ENCODE measurements at places on chromosomes 1 and 21.

DNA sequence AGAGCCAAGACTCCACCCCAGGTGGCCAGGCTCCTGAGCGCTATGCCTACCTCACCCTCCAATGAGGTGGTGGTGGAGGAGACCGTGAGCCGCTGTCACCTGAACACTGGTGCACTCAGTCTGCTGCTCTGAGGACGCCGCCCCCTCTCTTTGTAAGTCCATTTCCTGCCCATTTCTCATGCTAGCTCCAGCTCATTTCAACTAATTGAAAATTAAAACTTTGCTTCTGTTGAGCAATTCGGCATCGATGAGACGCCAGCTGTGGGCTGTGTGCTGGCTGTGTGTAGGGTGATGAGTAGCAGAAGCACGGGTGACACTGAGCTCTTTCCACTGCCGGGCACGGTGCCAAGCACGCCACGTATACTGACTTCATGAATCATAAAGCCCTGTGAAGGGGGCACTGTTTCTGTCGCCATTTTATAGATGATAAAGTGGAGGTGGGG lies 11.2 kb downstream of the TNFRSF1B start:
- DNase-seq = peak; percentile 93

- no peak for DNase-seq
Observed at GRCh38 chr1:37325509-37326437, 148.6 kb upstream of the ZC3H12A start.

DNA sequence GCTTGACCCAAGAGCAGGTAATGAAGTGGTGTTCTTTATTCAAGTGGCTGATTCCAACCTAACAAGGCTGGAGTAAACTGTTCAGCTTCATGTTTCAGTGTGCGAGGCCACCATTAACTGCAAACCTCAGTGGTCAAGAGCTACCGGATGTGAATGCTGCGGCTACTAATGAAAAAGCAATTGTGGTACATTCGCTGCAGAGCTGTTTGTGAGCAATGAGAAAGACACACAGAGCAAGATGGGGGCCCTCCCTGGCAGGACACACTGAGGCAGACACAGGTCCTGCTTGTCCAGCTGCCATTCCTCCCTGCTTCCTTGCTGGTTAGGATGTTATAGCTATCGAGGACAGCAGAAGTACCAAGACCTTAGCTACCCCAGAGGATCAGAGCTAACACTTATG lies 26.1 kb downstream of the SYF2 start:
- DNase-seq = no peak

- DNase-seq = no peak
Observed at GRCh38 chr1:24803987-24804530, 58.8 kb downstream of the CLIC4 start.

DNA sequence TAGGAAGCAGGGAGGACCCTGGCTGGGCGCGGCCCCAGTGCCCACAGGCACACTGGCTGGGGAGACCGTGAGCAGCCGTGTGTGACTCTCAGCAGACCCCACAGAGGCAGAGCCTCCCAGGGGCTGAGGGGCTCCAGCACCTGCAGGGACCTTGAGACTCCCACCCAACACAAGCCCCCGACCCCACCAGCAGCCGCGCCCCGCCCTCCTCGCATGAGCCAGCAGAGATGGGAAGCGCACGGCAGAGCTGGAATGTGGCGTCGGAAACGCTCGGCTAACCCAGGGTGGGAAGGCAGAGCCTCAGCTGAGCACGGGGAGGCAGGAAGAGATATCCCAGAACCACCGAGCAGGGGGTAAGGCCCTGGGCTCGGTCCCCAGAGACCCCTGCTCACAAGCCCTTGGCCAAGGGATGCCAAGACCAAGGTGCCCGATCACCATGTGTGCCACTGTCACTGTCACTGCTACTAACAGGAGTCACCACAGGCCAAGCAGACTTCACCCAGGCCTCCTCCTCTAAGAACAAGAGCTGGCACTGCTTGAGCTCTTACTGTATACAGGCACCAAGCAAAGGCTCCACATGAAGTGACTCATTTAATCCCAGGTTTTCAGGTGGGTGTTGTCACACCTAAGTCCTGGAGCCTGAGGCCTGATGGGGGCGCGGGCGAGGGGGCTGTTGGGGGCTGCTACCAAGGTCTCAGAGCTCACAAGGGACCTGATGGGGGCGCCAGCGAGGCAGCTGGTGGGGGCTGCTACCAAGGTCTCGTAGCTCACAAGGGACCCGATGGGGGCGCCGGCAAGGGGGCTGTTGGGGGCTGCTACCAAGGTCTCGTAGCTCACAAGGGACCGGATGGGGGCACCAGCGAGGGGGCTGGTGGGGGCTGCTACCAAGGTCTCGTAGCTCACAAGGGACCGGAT lies 20.1 kb downstream of the MEGF6 start:
- DNase-seq = no peak

GRCh38 chr1:5951846-5952410 lies 40.3 kb downstream of the NPHP4 start:
- no peak for DNase-seq

- no peak for DNase-seq
Observed at GRCh38 chr1:205493241-205494085, 11.0 kb upstream of the CDK18 start.

GRCh38 chr1:209364716-209365115 lies 218.8 kb upstream of the CAMK1G start:
- DNase-seq = no peak

- no peak for DNase-seq
Observed at GRCh38 chr1:89743788-89744187, 77.0 kb upstream of the LRRC8D start.

- no peak for DNase-seq
Observed at GRCh38 chr1:18931730-18932129, 24.7 kb downstream of the IFFO2 start.

DNA sequence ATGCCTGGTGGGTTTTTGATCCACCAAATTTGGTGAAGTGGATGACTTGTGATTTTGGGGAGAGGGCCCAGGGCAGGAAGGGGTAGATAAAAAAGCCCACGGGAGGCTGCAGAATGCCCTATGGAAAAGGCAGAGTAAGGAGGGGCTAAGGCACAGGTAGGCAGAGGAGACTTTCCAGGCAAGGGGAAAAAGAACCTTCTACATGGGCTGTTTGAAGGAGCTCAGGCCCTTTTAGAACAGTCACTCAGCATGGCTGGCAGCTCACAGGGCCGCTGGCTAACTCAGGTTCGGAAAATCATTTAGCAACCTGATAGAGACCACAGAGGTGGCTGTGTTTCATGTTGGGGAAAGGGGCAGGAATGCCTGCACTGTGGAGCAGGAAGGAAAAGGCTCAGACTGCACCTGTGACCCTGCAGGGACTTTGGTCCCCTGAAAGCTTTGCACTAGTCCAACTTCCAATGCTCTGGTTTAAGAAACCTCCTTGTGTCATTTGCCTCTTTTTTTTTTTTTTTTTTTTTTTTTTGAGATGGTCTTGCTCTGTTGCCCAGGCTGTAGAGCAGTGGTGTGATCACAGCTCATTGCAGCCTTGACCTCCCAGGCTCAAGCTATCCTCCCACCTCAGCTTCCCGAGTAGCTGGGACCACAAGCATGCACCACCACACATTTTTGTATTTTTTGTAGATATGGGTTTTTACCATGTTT lies 58.5 kb upstream of the ENAH start:
- no peak for DNase-seq

GRCh38 chr1:1602968-1603506 lies 3.1 kb upstream of the FNDC10 start:
- DNase-seq = no peak

- DNase-seq = no peak
Observed at GRCh38 chr1:109485001-109485400, 1.3 kb downstream of the ATXN7L2 start.

DNA sequence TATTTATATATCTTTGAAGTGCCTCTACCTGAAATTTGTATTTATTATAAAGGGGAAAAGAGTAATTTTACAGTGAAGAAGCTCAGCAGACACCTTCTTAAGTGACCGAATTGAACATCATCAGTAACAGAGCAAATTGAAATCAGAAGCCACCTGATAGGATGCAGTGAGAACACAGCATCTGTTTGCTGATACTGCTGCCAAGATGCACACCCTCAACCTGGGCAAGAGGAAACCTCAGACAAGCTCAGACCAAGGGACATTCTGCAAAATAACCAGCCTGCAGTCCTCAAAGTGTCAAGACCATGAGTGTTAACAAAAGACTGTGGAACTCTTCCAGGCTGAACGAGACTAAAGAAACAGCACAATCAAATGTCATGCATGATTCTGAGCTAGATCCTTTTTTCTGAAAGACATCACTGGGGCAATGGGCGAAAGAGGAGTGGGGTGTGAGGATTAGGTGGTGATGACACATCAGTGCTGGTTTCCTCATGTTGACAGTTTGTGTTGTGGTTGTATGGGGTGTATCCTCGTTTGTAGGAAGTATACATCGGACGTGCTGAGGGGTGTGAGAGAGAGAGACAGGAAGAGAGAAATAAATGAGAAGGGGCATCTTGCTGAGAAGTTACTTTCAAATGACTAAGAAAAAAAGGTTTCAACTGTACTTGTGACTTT lies 103.7 kb downstream of the ABCA4 start:
- DNase-seq = no peak

DNA sequence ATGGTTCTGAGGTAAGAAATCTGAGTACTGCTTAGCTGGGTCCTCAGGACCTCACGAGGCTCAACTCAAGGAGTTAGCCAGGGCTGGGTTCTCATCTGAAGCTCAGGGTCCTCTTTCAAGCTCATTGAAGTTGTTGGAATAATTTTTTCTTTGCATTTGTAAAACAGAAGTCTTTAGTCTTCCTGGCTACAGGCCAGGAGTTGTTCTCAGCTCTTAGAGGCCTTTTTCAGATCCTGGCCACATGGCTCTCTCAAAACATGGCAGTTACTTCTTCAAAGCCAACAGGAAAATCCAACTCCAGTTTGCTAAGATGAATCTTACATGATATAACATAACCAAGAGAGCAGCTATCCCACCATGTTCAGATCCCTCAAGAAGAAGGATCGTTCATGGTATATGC lies 92.3 kb upstream of the CHODL start:
- no peak for DNase-seq

DNA sequence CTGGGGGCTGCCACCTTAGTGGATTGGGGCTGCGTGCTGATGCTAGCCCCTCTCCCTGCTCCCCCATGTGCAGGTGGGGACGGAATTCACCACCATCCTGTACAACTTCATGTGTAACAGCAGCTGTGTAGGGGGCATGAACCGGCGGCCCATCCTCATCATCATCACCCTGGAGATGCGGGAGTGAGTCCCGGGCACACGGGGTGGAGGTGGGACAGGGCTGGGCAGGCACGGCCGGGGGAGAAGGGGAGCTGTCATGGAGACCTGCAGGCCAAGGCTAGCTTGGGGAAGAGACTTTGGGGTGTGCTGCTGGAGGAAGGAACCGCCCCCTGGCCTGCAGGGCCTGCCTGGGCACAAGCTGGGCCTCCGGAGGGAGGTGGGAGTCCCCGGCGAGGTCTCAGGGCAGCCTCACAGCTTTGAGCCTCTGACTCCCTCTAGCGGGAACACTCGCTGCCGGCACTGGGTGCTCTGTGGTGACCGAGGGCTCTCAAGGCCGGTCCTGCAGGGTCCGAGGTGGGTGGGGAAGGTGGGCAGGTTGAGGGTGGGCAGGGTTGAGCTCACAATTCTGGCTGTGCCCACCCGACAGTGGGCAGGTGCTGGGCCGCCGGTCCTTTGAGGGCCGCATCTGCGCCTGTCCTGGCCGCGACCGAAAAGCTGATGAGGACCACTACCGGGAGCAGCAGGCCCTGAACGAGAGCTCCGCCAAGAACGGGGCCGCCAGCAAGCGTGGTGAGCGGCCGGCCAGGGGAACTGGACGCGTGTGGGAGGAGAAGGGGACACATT lies 25.0 kb upstream of the CCDC27 start:
- DNase-seq = no peak

- no peak for DNase-seq
Observed at GRCh38 chr1:115165776-115166175, 76.5 kb upstream of the TSPAN2 start.

DNA sequence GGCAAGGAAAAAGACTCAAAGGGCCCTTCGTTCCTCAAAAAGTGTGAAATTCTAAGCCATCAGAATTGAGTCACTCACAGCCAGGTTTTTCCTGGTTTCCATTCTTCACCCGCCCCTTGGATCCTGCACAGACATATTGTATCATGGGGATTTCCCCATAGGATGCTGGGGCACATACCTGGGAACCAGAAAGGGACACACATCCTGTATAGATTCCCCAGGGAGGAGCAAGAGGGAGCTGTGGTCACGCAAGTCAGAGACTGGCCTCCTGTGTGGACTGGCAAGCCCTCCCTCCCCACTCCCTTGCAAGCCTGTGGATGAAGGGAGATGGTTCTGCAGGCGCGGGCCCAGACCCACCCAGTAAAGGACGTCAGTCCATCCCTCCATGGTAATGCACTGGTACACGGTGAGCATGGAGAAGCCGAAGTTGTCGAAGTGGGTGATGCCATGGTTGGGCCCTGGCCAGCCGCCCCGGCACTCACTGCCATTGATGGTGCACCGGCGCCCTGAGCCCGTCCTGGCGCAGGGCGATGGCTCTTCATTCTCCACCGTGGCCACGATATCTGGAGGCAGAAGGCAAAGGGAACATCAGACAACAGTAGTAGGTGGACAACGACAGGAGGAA lies 23.2 kb downstream of the CACNA1S start:
- no peak for DNase-seq

DNA sequence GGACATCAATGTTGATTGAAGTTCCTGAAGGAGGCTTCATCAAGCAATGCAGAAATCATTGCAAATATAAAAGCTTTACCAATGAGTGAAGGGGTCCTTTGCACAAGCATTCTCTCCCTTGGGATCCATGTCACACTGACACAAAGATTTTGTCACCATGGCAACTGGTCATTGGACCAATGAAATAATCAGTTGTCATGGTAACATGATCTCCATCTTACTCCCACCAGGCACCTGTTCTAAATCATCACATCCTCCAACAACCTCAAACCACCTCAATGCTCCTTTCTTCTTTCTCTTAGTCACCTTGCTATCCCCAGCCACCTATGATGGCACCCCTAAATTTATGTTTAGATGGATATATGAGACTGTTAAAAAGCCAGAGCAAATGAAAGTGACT lies 13.5 kb upstream of the FOXJ3 start:
- no peak for DNase-seq

- no peak for DNase-seq
Observed at GRCh38 chr21:35838350-35838749, 222.0 kb downstream of the SETD4 start.

GRCh38 chr1:93732514-93732913 lies 50.9 kb upstream of the BCAR3 start:
- DNase-seq = no peak

- DNase-seq = no peak
Observed at GRCh38 chr21:26845066-26845758, at the start of gene ADAMTS1. Gene ADAMTS1 (minus strand): TSS chr21:26845409. CDS start chr21:26844954, 455 bp downstream.

- no peak for DNase-seq
Observed at GRCh38 chr1:97980530-97980929, 59.7 kb upstream of the DPYD start.

DNA sequence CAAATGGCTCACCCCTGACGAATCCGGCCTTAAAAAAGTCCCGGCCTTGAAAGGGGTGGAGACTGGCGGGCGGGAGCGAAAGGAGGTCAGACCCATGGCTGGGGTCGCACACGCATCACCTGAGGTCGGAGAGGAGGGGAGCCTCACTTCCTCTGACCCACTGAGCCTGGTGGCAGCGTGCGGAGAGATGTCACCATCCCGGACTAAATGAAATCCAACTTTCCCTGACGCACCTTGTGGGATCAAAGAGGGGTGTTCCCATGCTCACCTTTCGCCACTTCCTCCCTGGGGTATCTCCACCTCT lies 709 bp upstream of the SLC41A1 start:
- no peak for DNase-seq

All from stimulated activated CD4-positive, alpha-beta T cell treated with anti-CD3 and anti-CD28 coated beads, Interleukin-1b, Interleukin-23, amount 100 ng/mL, for 24 hours (primary cell).